ENCODE measurements at places on chromosomes 6 and 20.
A peak's percentile ranks its signal among the peaks of the same experiment; 100 is the strongest.

DNA sequence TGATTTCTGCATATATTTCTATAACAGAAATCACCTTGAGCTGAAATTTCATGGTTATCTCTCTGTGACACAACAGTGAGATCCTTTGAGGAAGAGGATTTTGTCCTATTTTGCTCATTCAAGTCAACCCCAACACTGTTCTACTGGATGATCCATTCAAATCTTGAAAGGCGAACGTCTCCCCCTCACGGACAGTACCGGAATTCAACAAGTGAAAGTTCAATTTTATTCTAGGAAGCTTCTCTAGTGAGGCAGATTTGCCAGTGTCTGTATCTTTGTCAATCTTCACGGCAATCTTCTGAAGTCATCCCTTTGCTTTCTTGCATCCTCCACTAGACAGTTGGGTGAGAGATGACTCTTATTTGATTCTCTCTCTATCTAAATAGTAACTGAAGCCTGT, 91.7 kb upstream of the PDE7B start:
- DNase-seq: no peak

GRCh38 chr20:9923648-9924047, 84.8 kb upstream of the PAK5 start:
- DNase-seq: no peak

DNA sequence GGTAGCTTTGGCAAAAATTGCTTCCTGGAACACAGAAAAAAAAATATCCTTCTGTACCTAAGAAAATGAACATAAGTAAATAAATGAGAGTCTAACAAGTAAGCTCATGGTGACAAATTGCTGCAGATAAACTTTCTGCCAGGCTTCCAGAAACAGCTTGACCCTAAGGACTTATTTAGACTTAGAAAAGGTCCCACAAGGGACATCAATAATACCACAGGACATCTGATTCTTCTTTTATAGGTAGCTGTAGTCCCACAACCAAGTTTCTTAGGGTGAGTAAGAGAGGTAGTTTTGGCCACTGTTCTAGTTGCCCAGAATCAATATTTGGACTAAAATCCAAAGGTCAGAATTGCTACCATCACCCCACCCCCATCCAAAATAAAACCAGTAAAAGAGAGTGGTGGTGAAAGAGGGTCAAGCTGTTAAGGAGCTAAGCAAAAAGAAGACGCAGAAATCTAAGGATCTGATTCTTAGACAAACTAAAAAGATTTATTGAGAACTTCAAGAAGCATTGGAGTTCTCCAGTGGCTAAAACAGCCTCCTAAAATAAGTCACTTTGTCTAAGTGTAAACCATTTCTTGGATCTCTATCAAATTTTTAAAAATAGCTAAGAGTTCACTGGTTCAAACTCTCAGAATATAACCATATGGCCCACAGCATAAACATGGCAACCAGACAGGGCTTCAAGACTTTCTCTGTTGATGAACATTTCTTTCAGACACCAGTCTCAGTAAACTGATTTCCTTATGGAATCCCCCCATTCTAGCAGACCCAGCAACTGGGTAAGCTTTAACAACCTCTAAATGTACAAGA, 180.6 kb downstream of the PTPRK start:
- no peak for DNase-seq

DNA sequence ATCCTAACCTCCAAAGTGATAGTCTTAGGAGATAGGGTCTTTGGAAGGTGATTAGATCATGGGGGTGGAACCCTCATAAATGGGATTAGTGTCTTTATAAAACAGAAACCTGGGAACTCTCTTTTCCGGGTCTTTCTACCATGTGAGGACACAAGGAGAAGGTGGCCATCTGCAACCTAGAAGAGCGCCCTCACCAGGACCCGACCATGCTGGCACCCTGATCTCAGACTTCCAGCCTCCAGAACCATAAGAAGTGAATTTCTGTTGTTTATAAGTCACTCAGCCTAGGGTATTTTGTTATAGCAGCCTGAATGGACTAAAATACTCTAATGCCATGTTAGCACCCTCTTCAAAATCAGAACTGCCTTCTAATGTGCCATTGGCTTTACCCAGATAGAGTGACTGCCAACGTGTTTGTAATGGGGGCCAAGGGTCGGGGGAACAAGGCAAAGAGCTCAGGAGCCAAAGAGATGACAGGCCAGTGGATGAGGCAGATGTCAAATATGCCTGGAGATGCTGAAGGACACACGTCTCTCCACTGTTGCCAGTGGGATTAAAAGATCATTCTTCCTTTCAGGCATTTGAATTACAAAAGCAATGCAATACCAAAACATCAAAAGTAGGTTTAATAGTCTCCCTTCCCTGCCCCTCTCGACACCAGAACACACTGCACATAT, 21.0 kb downstream of the TUBB2B start:
- no peak for DNase-seq

DNA sequence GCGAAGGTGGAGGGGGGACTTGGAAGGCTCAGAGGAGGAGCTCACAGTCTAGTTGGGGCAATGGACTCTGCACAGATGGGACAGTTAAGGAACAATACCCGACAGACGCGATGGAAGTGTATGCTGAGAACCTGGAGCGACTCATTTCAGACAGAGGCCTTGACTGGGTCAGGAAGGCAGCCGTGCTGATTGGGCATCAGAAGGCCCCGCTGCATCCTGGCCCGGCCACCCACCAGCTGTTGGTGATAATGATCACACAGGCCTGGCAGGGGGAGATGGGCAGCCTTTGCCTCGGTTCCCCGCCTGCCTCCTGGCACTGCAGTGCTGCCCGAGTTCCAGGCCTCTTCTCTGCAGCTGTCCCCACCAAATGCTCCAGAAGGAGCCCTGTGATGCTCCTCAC, 62.4 kb downstream of the MDGA1 start:
- no peak for DNase-seq

DNA sequence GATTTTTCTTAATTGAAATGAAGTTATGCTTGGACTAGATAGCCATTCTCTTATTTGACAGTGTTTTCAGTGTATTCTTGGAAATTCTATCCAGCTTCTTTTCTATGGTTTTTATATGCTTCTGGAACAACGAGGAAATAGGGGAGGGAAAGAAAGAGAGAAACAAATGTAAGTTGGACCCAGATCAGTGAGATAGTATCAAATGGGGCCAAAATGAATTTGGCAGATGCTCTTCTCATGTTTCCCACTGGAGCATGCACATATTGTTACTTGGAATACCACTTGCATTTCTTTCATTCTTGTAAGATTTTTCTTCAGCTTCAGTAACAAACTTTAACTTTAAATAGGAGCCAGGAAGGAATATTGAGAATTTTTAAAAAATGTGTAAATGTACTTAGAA, 312.3 kb downstream of the PRL start:
- peak; percentile 80 for DNase-seq

- no peak for DNase-seq
These were observed 95.1 kb downstream of the MMS22L start for GRCh38 chr6:97187951-97188350.

- DNase-seq: no peak
These were observed 24.8 kb upstream of the PBOV1 start for GRCh38 chr6:138242987-138243592.

GRCh38 chr6:5994234-5994998, 12.3 kb downstream of the NRN1 start:
- no peak for DNase-seq
